ENCODE measurements at places on chromosomes 11 and 22.

DNA sequence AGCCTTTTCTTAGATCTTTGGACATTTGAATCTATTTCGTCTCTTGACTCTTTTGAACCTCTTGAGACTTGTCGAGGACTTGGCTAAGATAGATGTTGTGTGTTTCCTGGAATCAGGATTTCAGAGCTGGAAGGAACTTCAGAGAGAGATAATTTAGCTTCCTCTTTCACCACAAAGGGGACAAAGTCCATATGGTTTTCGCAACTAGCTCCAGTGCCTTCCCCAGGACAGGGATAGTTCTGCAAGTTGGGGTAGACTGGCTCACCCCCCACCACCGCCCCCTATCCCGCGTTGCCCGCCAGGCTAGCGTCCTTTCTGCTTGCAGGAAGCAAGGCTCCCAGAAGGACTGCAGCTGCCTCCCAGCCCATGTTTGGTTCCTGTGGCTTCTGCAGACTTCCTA lies 75.7 kb upstream of the MYO18B start:
- DNase-seq = no peak

GRCh38 chr22:20159076-20159475 lies 8.2 kb upstream of the CCDC188 start:
- no peak for DNase-seq

- no peak for DNase-seq
Observed at GRCh38 chr11:22656130-22656529, 10.3 kb upstream of the GAS2 start.

GRCh38 chr11:69508974-69509373 lies 27.5 kb downstream of the LINC01488 start:
- no peak for DNase-seq

DNA sequence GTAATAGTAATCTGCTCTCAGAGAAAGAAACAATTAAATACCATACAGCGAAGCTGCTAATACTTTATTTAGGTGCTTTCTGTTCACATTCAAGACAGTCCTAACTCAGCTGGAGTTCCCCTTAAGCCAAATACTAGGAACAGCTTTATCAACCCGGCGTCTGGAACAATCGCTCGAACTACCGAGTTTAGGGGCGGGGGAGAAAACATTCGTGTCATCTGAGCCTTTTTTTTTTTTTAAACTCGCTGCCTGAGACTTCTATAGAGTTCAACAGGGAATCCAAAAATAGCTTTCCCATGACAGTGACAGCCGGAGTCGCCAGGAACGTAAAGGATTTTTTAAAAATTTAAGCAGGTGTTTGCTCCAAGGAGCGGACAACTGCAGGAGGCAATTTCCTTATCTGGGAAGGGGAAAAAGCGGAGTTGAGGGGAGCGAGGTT lies 852 bp downstream of the TRAF6 start:
- DNase-seq = no peak

- no peak for DNase-seq
Observed at GRCh38 chr11:14124886-14125285, 162.4 kb downstream of the SPON1 start.

DNA sequence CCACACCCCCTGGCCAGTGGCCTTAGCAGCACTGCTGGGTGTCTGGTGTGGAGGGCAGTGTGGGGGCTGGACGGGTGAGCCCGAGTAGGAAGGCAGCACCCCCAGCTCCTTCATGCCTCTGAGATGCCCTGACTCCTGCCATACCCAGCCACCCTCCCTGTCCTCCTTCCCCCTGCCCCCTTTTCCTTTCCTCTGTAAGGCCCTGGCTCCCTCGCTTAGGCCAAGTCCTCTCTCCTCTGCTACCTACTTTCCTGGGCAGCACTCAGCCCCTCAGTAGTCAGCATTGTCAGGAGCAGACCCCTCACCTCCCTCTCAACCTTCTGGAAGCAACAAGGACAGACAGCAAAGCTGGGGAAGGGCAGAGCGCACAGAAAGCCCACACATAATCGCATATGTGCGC lies 48.0 kb downstream of the BUD13 start:
- DNase-seq = no peak

GRCh38 chr11:123549926-123550917 lies 104.2 kb downstream of the SCN3B start:
- DNase-seq = no peak

GRCh38 chr11:44322243-44322642 lies 12.3 kb upstream of the ALX4 start:
- no peak for DNase-seq

DNA sequence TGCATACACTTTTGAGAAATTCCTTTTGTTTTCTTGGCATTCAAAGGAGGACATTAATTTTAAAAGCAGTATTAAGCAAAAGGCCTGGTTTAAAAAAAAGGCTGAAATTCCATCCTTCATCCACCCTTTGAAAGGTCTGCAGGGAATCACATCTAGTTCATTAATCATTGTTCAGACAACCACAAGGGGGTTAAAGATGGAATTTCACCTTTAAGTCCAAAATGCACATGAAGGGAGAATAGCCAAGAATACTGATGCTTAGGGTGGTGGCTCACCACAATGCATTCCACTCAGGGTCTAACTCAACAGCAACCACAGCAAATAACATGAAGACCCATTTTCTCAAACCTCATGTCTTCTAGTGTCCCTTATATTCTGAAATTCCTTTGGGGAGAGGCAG lies 256.9 kb downstream of the CADM1 start:
- DNase-seq = no peak

- no peak for DNase-seq
Observed at GRCh38 chr22:50081426-50082196, 3.6 kb downstream of the MLC1 start.

DNA sequence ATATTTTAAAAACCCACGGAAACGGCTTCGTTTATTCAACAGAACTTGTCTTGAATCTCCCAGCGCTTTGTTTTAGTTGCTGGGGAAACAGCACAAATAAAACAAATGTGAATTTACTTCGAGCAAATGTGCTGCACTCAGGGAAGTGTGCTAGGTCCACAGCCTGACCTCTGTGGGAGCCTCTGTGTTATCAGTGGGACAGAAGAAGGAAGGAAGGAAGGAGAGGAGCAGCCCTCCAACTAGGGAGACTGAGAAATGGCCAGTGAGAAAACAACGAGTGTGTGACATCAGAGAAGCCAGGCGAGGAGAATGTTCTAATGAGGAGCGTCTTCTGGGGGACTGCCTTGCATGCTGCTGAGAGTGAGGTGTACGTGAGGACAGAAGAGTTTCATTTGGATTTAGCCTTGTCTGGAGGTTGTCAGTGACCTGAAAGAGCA lies 42.7 kb downstream of the PPP6R3 start:
- DNase-seq = no peak

DNA sequence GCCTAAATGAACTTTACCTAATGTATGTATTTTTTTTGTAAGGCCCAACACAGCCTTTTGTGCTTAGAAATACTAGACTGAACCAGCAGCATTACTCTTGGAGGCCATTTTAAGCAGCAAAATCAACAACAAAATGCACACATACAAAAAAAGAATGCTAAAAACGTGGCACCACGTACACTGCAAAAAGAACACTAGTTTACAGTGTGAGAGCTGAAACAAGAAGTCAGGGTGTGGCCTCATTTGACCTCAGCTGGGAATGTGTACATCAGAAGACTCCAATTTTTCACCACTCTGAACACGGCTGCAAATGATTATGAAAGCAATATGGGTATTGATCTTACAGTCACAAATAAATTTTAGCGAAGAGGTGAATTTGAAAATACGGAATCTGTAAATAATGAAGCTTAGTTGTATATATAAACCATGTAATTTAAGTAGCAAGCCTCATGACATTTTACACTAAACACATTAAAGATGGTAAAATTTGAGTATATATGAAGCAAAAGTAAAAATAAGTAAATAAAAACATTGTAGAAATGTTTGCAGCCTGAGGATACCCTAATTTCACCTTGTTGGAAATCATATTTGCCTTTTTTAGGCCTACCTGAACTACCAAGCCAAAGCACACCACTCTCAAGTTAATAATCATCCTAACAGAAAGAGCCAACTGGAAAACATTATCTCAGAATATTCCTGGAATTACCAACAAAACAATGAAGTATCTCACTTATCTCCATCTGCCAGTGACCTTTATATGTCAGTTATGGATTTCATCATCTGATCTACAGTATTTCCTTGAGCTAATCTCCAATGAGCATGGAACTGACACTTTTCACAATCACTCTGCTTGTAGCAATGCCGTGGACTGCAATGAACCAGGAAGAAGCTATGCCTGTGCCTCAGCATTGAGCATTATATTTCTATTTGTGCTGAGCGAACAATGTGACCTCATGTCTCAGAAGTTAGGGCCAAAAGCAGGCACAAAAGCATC lies 319.5 kb upstream of the FAT3 start:
- no peak for DNase-seq

- no peak for DNase-seq
Observed at GRCh38 chr11:762421-763072, 14.7 kb downstream of the GATD1 start.

- no peak for DNase-seq
Observed at GRCh38 chr11:22432291-22433093, 94.3 kb downstream of the SLC17A6 start.

- no peak for DNase-seq
Observed at GRCh38 chr11:125300791-125301218, 136.3 kb downstream of the PKNOX2 start.

- DNase-seq = no peak
Observed at GRCh38 chr11:61384271-61385242, 7.8 kb upstream of the TMEM216 start.

DNA sequence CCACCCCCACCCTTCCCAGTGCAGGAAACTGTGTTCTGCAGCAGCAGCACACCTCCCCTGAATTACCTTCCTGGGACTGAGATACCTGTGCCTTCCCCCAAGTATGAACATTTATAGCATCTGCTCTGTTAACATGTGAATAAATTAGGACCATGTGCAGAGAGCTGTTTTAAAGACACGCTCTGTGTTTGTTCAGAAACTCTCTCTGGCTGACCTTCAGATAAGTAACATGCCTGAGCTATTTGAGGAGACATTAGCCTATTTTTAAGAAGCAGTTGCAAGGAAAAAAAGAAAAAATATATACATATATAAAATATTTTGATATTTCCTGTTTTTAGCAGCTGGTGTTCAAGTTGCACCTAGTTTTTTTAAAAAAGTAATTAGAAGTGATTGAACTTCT lies 5.4 kb downstream of the NAV2 start:
- no peak for DNase-seq

- no peak for DNase-seq
Observed at GRCh38 chr11:1299621-1300020, 9.8 kb downstream of the TOLLIP start.

GRCh38 chr22:29215012-29215860 lies 9.5 kb downstream of the EMID1 start:
- no peak for DNase-seq

- no peak for DNase-seq
Observed at GRCh38 chr11:116849486-116849885, 12.1 kb upstream of the APOA1 start.

DNA sequence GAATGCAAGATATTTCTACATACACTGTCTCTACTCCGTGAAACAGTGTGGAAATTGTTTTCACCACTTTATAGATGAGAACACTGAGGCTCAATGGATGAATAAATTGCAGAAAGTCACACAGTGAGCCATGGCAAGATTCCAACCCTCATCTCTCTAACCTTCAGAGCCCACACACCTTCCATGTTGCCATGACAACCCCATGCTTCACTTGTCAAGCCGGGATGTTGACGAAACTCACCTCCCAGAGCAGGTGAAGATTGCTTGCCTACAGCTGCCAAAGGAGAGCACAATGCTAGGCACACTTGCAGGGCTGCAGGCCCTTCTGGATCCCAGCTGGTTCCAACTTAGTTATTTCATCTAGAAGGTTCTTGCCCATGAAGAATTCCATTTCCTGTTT lies 71.4 kb upstream of the SEZ6L start:
- no peak for DNase-seq

- no peak for DNase-seq
Observed at GRCh38 chr22:25110596-25110845, 89.1 kb upstream of the CRYBB3 start.

GRCh38 chr11:58845386-58845785 lies 882 bp upstream of the GLYATL2 start:
- no peak for DNase-seq
